ENCODE measurements at places on chromosomes 13 and 19.

DNA sequence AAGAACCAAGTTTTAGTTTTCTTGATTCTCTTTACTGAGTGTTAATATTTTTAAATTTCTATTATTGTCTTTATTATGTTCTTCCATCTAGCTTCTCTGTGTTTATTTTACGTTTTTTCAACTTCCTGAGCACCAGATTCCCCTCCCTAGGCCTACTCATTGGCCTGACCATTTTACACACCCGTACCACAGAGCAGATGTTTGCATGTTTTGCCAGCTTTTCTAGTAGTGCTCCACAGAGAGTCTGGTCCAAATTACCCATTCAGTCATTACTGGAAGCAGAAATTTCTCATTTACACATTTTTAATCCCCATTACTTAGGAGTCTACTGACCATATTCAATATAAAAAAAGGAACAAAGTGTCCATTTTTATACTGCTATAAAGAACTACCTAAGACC lies 66.9 kb downstream of the ING1 start:
- DNase-seq = no peak

- no peak for DNase-seq
Observed at GRCh38 chr19:18634612-18635297, 2.1 kb upstream of the KLHL26 start.

- DNase-seq = peak; percentile 69
Observed at GRCh38 chr13:35953537-35954206, 177.5 kb downstream of the DCLK1 start.

DNA sequence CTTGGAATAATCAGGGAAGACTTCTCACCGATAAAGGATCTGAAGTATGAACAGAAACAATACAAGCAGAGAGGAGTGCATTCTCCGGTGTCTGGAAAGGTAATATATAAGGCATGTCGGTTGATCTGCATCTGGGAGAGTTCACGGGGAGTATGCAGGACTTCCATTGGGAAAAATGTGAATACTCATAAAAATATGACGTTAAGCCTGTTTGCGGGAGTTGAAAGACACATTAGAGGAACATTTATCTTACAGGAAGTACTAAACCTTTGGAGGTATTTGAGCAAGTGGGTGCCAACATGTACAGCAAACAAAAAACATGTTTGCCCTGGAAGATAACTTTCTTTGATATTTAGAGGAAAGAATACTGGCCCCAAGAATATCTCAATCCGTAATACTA lies 286.8 kb downstream of the SLITRK6 start:
- no peak for DNase-seq

DNA sequence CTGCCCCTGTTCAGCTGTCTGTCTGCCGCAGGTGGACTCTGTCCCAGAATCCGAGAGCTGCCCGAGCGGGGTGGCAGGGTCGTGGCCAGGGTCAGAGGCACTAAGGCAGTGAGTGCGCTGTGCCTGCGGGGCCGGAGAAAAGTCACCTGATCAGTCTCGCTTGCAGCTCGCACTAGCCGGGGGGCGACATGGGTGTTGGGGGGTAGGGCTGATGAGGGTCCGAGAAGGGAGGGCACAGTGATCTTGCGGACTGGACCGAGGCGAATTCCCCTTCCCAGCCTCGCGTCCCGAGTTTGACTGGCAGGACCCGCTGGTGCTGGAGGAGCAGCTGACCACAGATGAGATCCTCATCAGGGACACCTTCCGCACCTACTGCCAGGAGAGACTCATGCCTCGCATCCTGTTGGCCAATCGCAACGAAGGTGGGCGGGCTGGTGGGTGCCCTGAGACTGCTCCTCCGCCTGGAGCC lies 627 bp downstream of the GCDH start:
- no peak for DNase-seq

DNA sequence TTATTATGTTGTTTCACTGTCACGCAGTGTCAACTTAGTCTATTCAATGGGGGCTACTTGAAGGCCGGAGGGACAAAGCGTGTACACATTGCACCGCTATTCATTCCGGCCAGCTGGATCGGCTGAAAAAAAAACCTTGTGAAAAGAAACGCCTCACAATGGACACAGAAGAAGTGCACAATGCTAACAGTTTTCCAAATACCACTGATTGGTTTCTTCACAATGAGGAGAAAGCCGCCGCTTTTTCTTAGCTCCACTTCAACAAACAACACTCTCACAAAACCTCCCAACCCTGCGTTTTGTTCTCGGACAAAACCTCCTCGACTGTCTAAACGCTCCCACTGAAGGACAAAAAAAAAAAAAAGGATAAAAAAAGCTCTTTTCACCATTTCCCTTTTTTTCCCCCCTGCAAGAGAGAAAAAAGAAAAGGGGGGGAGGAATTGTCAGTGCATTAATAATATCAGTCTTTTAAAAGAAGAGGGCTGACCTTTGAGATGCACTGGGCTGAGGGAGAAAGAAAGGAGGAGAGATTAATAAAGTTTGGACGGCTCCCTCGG lies 5.4 kb downstream of the SOX21 start:
- DNase-seq = peak; percentile 97

- no peak for DNase-seq
Observed at GRCh38 chr13:77515785-77516184, 19.7 kb upstream of the SCEL start.

- no peak for DNase-seq
Observed at GRCh38 chr19:4452230-4452990, 5.2 kb downstream of the UBXN6 start.

DNA sequence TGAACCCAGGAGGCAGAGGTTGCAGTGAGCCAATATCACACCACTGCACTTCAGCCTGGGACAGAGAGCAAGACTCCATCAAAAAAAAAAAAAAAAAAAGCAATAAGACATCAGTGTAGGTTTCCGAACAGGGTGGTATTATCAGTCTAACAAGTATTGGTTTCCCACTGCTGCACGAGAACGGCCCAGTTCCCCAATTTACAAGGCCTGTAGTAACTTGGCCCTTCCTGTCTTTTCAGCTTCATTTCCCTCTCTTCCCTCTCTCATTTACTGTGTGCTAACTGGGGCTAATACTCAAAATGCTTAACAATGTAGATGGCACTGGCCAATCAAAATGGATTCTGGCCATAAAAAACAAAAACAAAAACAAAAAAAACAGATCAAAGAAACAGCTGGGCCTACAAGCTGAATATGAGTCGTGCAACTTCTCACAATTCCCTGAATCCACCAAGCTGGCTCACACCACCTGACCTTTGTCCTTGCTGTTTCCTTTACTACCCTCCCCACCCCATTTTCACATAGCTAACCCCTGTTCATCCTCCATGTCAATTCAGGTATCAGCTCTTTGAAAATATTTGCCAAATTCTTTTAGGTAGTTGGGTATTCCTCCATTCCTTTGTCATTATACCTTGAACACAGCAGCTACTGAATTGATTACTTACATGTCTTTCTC lies 2.4 kb downstream of the TEX101 start:
- DNase-seq = no peak

GRCh38 chr19:32407004-32407992 lies 1.7 kb downstream of the DPY19L3 start:
- DNase-seq = no peak

DNA sequence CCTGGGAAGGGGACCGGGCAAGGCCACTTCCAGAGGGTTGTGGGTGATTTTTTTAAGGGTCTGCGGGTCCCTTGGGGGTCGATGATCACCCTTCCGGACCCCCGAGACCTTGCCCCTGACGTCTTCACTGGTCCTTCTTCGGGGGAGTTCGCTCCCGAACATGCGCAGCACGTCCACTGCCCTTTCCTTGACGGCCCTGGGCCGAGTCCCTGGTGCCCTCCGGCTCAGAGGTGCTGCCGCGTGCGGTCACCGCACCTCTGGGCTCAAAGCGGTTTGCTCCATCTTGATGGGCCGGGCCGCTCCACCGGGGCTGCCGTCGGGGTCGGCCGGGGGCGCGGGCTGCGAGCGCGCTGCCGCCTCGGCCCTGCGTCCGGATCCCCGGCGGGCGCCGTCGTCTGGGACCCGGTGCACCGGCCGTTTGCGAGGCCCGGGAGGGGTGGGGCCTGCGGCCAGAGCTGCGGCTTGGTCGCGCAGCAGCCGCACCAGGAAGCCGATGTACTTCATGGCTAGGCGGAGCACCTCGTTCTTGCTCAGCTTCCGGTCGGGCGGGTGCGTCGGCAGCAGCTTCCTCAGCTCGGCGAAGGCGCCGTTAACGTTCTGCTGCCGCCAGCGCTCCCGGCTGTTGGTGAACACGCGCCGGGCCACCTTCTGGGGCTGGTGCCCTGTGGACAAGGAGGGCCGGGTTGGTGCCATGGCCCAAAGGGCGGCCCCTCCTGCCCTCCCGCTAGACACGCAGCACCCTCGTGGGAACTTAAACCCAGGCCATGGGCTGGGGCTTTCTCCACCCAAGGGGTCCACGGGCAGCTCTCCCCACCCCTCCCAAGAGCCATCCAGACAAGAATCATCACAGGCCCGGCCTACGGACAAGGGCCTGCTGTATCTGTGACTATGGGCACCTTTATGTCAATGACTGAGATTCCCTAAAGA lies 3.3 kb downstream of the LYL1 start:
- DNase-seq = no peak

- peak; percentile 84 for DNase-seq
Observed at GRCh38 chr13:110126391-110126961, 180.5 kb downstream of the COL4A1 start.

DNA sequence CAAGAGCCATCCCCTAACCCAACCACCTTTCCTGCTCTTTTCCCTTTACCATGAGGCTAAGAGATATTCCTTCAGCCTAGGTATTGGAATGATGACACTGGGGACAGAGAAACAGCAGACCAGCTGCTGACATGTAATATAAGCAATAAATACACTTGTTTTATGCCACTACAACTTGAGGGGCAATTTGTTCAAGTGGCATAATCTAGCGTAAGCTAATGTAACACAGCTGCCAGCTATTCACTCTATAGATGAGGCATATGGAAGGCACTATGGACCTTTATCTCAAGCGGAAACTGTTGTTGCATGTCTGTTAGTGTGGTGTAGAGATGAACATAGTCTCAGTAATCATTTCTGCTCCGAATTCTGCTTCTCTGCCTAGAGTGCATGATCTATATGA lies 111.1 kb downstream of the STARD13 start:
- DNase-seq = no peak

DNA sequence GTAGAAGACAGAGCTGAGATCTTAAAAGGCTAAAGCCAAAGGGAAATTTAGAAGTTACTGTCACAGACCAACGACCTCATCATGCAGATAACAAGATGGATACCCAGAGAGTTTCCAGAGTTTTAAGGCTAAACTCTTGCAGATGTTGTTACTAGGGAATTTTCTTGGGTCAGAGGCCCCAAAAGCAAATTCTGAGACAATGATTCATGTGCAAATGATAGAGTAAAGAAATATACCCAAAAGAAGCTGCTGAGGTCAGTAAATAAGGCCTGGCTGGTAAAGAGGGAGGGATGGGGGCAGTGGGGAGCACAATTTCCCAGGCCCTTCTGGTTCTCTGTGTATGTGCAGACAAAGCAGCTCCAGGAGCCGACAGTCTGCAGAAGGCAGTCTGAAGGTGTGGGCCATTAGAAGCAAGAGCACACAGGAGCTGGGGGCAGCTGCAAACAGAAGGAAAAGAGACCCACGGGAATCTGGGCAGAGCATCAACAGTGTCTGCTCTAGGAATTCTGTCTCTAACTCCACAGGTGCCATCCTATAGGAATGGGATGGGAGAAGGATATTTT lies 330.8 kb downstream of the TBC1D4 start:
- DNase-seq = no peak

DNA sequence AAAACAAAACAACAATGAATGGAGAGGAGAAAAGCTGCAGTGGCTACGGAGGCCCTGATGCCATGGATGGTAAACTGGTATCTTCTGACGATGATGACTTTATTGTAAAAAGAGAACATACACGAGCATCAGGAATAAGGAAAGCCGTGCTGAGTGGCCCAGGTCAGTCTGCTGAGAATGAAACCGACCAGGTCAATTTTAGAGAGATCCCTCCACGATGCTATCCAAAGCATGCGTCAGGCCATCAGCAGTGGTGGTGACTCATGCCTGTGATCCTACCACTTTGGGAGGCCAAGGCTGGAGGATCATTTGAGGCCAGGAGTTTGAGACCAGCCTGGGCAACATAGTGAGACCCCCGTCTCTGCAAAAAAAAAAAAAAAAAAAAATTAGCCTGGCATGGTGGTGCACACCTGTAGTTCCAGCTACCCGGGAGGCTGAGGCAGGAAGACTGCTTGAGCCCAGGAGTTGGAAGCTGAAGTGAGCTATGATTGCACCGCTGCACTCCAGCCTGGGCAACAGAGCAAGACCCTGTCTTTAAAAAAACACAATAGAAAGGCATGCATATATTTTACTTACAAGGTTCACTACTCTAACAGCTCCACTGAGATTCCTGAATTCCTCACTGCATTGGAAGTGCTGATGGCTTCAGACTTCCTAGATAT lies 62.3 kb downstream of the GADD45B start:
- DNase-seq = no peak

- no peak for DNase-seq
Observed at GRCh38 chr13:84031120-84031519, 148.8 kb upstream of the SLITRK1 start.

DNA sequence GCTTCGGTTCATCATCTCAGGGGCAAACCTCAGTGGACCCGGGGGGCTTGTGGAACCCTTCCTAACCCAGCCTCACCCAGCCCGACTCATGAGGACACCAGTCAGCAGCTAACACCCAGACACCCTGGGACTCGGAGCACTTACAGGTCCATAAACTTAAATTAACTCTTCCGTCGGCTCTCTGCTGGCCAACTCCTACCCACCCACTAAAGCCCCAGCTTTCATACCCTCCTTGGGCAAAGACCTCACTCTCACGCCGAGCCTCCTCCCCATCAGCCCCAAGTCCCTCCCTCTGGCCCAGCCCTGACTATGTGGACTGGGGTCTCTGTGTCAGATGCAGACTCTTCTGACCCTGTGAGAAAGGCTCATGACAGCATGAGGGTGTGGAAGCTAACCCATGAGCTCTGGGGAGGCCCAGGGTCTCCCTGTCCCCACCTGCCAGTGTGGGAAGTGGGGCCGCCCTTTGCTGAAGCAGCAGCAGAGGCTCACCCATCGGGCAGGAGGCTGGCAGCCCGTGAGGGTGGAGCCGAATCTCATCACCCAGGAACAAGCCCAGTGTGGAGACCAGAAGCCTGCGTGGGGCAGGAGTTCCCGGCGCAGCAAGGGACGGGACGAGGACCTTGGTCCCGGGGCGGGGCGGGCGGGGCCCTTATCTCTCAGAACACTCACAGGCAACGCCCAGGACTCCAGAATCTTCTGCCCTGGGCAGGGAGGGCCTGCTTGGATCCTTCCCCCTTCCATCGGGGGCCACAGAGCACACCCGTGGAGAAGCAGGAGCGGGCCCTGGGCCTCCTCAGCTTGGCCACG lies 19.8 kb downstream of the TCF3 start:
- no peak for DNase-seq

DNA sequence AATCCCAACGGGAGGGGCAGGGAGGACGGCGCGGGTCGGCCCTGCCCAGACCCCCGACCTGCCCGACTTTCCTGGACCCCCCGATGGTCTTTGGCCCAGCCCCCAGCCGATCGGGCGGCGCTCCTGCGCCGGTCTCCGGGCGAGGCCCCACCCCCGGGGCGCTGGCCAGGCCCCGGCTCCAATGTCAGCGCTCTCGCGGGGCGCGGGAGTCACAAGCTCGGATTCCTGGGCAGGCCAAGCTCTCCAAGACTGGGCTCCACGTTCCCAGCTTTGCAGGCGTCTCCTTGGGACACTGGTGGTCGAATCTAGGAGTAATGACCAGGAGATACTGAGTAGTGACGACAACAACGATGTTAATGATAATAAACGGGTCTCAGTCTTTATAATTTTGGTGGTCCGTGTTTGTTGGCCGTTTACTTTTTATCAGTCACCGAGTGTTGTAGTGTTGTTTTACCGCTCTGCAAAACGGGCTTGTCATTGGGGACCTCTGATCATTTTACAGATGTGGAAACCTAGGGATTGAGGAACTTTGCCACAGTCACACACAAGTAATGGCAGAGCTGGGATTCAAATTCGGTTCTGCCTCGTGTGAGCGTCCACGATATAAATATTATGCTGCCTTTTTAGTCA lies 545 bp downstream of the RAD23A start:
- peak; percentile 73 for DNase-seq

All from neuronal stem cell (in vitro differentiated cells).